ENCODE measurements at places on chromosomes 7 and 10. TPM values are rescaled to one million over a fixed set of nuclear protein-coding genes. Genes with fewer than 3 reads are reported as not detected.

GRCh38 chr7:107854989-107855388 is 36.0 kb upstream of the DLD start:
- no peak for DNase-seq
- H3K36me3 ChIP-seq, result no peaks in the 10 kb centered on the region
- no peak overlapping the region for H3K27ac ChIP-seq
- H3K27me3 ChIP-seq, result no peaks in the 10 kb centered on the region
- peaks cover 43% of the 10 kb centered on the region for H3K4me1 ChIP-seq

DNA sequence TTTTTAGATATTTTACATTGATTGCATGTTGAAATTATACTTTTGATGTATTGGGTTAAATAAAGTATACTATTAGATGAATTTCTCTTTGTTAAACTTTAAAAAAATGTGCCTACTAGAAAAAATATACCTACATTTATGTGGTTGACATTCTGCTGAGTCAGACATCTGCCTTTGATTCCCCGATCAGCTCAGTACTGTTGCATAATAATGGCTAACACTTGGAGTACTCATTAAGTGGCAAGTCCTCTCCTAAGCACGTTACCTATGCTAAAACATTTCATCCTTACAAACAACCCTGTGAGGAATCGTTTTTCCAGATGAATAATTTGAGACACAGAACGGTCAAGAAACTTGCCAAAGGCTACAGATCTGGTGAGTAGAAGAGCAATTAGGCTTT is 14.0 kb upstream of the SEM1 start:
- H3K4me1 ChIP-seq, result no peaks in the 10 kb centered on the region
- peaks cover 31% of the 10 kb centered on the region for H3K27me3 ChIP-seq
- H3K4me3 ChIP-seq, result no peak overlapping the region
- no peak overlapping the region for H3K27ac ChIP-seq
- DNase-seq, result no peak

Gene SOSTDC1
- total RNA-seq, result not detected

DNA sequence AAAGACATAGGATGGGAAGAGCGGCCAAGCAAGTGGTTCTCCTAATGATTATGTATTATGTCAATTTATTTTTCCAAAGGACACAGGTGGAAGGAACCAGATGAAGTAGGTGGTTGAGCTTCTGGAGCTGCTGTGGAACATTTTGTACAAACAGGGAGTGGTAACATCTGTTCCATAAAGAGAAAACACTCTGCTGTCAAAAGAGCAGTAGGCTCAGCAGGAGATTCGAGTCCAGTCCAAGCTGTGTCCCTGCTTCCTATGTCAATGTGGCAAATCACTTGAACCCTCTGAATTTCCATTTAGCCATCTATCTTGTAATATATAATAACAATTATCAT is 448.0 kb upstream of the ANKRD30A start:
- DNase-seq, result no peak
- H3K36me3 ChIP-seq, result no peaks in the 10 kb centered on the region
- H3K4me3 ChIP-seq, result no peak overlapping the region
- H3K4me1 ChIP-seq, result no peaks in the 10 kb centered on the region
- no peaks in the 10 kb centered on the region for H3K27me3 ChIP-seq

GRCh38 chr10:103918053-103918846 is at the start of gene STN1:
Gene STN1 (minus strand): TSS chr10:103918184. CDS start chr10:103917594, 590 bp downstream.
- no peaks in the 10 kb centered on the region for H3K27me3 ChIP-seq
- H3K36me3 ChIP-seq, result peaks cover 29% of the 10 kb centered on the region
- H3K27ac ChIP-seq, result peak within 1 kb of the TSS; percentile 99
- peaks cover 32% of the 10 kb centered on the region for H3K4me1 ChIP-seq
- peak within 1 kb of the TSS; percentile 96 for H3K4me3 ChIP-seq
- DNase-seq, result peak; percentile 98

GRCh38 chr10:30455816-30456215 is 21.8 kb downstream of the MAP3K8 start:
- H3K27me3 ChIP-seq, result no peaks in the 10 kb centered on the region
- no peak overlapping the region for H3K27ac ChIP-seq
- peak; percentile 15 for DNase-seq
- H3K4me1 ChIP-seq, result peaks cover 22% of the 10 kb centered on the region
- peaks cover 32% of the 10 kb centered on the region for H3K36me3 ChIP-seq
- no peak overlapping the region for H3K4me3 ChIP-seq

GRCh38 chr7:44136731-44137130 is 4.4 kb downstream of the MYL7 start:
- H3K36me3 ChIP-seq, result no peaks in the 10 kb centered on the region
- no peak overlapping the region for H3K27ac ChIP-seq
- no peaks in the 10 kb centered on the region for H3K27me3 ChIP-seq

Gene SCART1
- total RNA-seq, result 1.4 TPM

Gene ABI1
- total RNA-seq, result 56.6 TPM

GRCh38 chr10:4013651-4014121 is 228.7 kb upstream of the KLF6 start:
- H3K4me1 ChIP-seq, result peaks cover 20% of the 10 kb centered on the region
- DNase-seq, result peak; percentile 86
- no peaks in the 10 kb centered on the region for H3K36me3 ChIP-seq
- H3K27me3 ChIP-seq, result no peaks in the 10 kb centered on the region

DNA sequence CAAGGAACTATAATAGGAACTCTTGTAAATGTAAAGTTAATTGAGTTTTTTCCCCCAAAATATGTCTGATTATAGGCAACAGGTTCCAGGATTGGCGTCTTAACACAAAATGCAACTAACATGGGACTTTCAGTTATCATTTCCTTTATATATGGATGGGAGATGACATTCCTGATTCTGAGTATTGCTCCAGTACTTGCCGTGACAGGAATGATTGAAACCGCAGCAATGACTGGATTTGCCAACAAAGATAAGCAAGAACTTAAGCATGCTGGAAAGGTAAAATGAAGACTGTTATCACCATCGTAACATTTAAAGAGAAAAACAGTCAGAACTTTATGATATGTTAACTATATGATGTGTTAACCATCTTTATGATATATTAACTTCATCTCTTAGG is 63.7 kb downstream of the SP8 start:
- no peak overlapping the region for H3K27ac ChIP-seq
- H3K4me3 ChIP-seq, result no peak overlapping the region
- DNase-seq, result no peak
- no peaks in the 10 kb centered on the region for H3K4me1 ChIP-seq

DNA sequence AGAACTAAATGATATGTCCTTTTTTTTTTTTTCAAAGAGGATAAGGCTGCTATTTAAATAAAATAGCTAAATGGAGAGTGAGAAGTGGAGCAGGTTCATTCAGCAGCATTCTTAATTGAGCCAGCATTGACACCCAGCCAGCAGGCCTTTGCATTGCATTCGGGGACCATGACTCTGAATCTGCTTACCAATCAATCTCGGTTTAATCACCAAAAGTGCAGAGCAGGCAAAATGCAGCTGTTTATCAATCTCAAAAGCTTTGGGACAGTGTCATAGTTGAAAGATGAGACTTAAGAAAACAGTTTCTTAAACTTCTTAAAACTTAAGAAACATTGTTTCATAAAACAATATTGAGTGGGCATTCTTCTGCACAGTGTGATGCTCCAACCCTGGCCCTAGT is 51.7 kb downstream of the PLEKHA8 start:
- H3K27ac ChIP-seq, result no peak overlapping the region
- no peak overlapping the region for H3K4me3 ChIP-seq
- DNase-seq, result no peak
- H3K4me1 ChIP-seq, result no peaks in the 10 kb centered on the region
- H3K27me3 ChIP-seq, result no peaks in the 10 kb centered on the region

Gene LEP
- total RNA-seq, result not detected

- no peaks in the 10 kb centered on the region for H3K4me1 ChIP-seq
- H3K4me3 ChIP-seq, result no peak overlapping the region
- no peak for DNase-seq
Measured at GRCh38 chr7:98630149-98630548, 13.1 kb downstream of the NPTX2 start.

DNA sequence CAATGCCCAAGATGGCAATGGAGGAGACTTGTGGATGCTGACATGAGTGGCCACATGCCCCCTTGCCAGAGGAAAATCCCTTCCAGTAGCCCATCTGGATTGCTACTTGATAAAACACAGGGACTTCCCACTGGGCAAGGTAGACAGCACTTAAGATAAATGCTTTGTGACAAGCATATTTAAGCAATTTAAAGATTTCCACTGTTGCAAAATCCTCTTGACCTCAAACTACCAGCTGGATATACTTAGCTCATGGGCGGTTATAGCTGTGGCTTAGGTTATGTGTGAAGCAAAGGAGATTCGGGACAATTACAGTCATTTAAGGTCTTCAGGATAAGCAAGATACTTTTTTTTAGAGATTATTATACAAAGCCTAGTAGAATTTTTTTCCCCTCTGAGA is 238.1 kb downstream of the BMPER start:
- no peak overlapping the region for H3K27ac ChIP-seq
- H3K4me1 ChIP-seq, result no peaks in the 10 kb centered on the region
- no peak for DNase-seq
- H3K27me3 ChIP-seq, result peaks cover 2% of the 10 kb centered on the region
- no peaks in the 10 kb centered on the region for H3K36me3 ChIP-seq

Gene FAM25G
- total RNA-seq, result not detected

Gene NEBL
- total RNA-seq, result 0.04 TPM

DNA sequence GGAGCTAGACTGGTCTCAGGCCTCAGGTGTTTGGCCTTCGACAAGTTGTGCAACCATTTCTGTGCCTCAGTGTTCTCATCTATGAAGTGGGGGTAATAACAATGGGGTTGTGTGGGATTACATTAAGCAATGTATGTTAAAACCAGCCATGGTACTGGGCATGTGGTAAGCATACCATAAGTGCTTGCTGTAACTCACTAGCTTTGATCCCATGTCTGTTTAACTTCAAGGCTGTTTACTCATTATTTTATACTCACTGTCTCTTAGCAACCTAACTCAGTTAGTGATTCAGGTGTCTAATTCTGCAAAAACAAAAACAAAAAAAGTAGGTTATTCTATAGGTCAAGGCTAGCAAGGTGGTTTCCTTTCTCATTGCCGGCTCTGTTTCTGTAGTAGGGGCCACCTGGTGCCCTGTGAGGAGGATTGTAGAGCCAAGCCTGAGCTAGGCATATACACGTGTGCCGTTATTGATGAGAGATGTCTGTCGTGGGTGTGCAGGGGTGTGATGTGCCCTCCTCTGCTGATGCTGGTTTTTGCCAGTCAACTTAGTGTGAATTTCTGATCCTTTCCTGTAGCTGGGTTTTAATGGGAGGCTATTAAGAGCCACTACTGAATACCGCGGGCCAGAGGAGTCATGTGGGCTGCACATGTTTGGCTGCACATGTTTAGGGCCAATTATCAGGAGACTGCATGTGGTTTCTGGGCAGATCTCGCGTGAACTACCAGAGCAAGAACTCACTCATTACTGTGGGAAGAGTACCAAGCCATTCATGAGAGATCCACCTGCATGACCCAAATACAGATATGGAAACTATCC is 56.2 kb downstream of the EEPD1 start:
- no peak overlapping the region for H3K4me3 ChIP-seq
- no peaks in the 10 kb centered on the region for H3K27me3 ChIP-seq
- no peaks in the 10 kb centered on the region for H3K36me3 ChIP-seq
- no peak overlapping the region for H3K27ac ChIP-seq
- peaks cover 33% of the 10 kb centered on the region for H3K4me1 ChIP-seq
- no peak for DNase-seq

DNA sequence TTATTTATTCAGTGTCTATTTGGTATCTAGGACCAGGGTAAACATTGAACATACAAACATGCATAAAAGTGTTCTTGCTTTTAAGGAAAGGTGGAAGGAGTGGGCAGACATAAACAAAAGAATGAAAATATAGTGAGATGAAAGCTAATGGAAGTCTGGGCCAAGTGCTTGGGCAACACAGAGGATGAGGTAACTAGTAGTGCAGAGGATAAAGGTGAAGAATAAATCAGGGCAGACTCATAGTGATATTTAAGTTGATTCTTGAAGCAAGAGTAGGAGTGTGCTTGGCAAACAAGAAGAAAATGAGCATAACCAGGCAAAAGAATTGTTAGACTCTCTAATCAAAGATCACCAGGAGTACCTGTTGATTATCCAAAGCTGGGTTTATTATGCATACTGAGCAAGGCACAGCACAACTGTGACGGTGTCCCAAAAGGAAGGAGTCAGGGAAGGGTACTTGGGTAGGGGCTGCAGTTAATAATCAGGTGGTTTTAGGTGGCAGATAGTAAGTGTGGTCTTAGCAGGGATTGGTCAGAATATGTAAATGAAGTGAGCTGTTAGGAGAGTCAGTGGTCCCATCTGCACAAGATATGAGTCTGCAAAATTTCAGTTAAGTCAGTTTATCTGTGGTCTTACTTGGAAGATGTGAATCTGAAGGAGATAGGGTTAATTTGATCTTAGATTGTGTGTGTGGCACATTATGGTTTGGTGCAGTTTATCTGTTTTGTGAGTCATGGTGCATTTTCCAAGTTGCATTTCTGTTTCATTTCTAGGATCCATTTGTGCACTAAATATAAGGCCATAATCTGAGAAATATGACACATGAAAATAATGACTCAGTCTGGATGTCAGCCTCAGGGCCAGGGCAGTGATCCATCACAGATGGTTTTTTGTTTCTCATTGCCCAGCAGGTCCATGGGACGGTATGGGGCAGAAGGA is 30.6 kb upstream of the TAX1BP1 start:
- H3K27ac ChIP-seq, result no peak overlapping the region
- H3K27me3 ChIP-seq, result peaks cover 4% of the 10 kb centered on the region
- H3K4me3 ChIP-seq, result no peak overlapping the region
- H3K36me3 ChIP-seq, result no peaks in the 10 kb centered on the region
- DNase-seq, result no peak

Gene GLUD1
- total RNA-seq, result 125 TPM

Gene PHYHIPL
- total RNA-seq, result not detected

DNA sequence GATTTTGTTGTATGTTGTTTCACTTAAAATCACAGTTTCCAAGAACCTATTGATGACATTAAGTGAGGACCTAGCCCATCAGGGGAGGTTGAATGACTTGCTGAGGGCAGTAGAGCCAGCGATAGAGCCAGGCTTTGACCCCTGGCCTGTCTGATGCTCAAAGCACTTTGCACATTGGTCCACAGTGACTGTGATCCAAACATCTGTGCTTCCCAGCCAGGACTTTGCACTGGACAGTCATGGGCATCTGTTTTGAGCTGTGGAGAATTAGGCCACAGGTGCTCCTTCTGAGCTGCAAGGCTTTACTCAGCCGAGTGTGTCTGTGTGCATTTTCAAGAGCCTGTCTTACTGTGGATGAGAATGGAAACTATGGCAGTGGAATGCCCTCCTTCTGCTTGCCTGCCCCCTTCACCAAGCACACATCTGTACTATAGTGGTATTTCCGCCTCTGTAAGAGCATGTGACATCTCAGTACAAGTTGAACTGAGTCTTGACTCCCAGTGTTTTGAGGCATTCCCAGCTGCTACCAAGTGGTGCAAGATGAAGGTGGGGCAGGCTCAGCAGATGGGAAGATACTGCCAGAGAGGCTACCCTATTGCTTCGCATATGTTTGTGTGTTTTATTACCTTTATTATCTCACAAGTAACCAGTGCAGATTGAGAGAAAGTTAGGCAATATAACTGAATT is 72.7 kb upstream of the AOAH start:
- H3K27me3 ChIP-seq, result no peaks in the 10 kb centered on the region
- DNase-seq, result no peak
- no peaks in the 10 kb centered on the region for H3K36me3 ChIP-seq

GRCh38 chr7:102119213-102119651 is 167.4 kb upstream of the SH2B2 start:
- no peak for DNase-seq
- no peak overlapping the region for H3K27ac ChIP-seq
- H3K36me3 ChIP-seq, result peaks cover 14% of the 10 kb centered on the region
- H3K27me3 ChIP-seq, result no peaks in the 10 kb centered on the region
- peaks cover 13% of the 10 kb centered on the region for H3K4me1 ChIP-seq

Gene LSM8
- 35.0 TPM for total RNA-seq
